ENCODE measurements at places on chromosomes 11 and 22.

- DNase-seq, result no peak
Observed at GRCh38 chr11:70921804-70922203, 330.6 kb downstream of the SHANK2 start.

DNA sequence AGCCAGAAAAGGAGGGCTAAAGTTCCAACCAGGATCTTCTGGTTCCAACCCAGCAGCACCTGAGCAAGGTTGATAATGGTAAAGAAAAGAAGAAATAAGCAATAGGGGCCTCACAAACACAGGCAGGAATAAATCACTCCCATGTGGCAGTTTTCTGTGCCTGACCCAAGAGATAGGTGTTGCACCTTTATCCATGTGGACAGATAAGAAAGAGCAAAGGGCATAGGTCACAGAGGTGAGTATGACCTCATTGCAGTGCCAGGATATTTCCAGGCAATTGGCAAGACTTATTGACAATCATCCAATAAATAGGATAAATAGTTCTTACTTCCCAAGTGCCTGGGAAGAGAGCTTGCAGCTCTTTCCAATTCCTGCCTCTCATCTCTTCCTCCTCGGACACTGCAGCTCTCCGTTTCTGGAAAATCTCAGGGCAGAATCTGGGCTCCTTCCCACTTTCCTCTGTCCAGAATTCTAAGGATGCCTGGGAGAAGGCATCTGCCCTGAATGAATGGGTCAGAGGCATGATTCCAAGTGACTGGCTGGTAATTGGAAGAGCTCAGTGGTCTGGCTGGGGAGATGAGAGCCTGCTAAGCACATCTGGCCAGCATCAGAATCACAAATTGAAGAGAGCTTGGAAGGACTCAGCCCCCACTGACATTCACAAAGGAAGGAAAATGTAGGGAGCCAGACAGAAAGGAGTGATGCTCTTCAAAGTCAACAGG is 14.5 kb upstream of the LRRC55 start:
- no peak for DNase-seq

DNA sequence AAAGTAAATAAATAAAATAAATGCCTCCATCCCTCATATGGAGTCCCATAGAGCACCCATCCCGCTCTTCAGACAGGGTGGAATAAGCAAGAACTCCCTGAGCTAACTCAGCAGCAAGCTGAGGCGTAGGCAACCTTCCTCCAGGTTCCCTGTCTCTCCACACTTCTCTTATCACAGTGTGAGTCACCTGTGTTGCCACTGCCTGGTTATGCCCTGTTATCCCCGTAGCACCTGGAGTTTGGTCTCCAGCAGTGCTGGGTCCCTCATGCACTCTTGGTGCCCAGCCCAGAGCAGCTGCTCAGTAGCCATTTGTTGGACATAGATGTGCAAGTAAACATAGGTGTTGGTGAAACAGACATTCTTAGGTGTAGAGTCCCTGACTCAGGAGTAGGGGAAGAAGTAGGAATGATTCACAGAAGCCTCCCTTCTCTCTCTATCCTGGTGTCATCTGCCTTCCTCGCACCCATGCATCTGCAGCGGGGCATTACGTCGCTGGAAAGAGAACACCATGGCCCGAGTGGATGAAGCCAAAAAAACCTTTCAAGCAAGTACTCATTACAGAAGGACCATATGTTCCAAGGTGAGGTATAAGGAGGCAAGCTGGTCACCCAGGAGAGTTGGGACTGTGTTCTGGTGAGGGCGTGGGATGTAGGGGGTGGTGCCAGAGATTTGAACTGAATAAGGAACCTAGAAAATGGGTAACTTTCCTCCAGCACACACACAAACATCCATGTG is 56.0 kb downstream of the PISD start:
- DNase-seq, result no peak

- DNase-seq, result no peak
Observed at GRCh38 chr22:27309697-27310096, 491.9 kb downstream of the MN1 start.

GRCh38 chr11:69367211-69367964 is 73.4 kb downstream of the MYEOV start:
- no peak for DNase-seq

DNA sequence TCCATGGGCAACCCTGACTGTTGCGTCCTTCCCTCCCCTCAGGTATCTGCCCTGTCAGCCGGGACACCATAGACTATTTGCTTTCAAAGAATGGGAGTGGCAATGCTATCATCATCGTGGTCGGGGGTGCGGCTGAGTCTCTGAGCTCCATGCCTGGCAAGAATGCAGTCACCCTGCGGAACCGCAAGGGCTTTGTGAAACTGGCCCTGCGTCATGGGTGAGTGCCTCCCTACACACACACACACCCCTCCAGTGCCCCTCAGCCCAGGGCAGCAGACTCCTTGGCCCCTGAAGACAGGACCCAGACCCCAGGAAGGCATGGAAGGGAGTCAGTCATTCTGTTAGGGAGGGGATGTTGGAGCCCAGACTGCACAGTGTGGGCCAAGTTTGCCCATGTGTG is 17.9 kb upstream of the UVRAG start:
- DNase-seq, result no peak

DNA sequence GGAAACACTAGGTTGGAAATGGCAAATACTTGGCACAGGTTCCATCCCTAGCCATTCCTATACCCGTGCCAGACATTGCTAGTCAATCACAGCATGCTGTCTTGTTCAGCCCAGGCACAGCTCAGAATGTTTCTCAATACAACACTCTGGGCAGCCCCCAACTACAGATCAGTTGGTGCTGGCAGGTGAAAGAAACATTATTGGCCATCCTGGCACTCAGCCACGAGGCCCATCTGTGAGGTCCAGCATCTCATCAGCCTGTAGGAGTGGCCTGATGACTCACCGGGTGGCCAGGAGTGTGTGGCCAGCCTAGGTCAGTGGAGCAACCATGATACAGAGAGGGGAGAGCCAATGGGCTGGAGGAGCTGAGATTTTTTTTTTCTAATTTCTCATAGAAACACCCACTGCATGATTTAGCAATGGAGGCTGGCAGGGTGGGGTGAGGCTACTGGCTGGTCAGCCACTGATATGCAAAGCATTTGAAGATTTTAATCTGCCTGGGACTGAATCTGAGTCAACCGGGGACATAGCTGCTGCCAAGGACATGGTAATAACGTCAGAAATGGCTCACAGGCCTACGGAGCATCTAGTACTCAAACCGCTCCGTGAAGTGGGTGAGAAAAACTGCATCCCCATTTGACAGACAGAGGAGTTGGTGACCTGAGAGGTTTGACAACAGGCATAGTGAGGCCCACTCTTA is 5.4 kb downstream of the MYO18B start:
- no peak for DNase-seq
